ENCODE measurements at places on chromosomes 6 and 20. TPM values are rescaled to one million over a fixed set of nuclear protein-coding genes. Genes with fewer than 3 reads are reported as not detected.

BPIFA3 gene
- total RNA-seq: not detected

GRIK2 gene
- 0.47 TPM for total RNA-seq

KPNA5 gene
- 11.2 TPM for total RNA-seq

CPXM1 gene
- 0.62 TPM for total RNA-seq

PNISR gene
- total RNA-seq: 44.8 TPM

DLGAP4 gene
- total RNA-seq: 72.5 TPM

- H3K27me3 ChIP-seq: no peaks in the 10 kb centered on the region
- H3K36me3 ChIP-seq: no peaks in the 10 kb centered on the region
- no peak overlapping the region for H3K27ac ChIP-seq
- no peak overlapping the region for H3K4me3 ChIP-seq
- DNase-seq: no peak
- H3K4me1 ChIP-seq: peaks cover 21% of the 10 kb centered on the region
These were observed 73.1 kb upstream of the ISM1 start for GRCh38 chr20:13147971-13148370.

- H3K4me1 ChIP-seq: peaks cover 10% of the 10 kb centered on the region
- H3K36me3 ChIP-seq: peaks cover 51% of the 10 kb centered on the region
- H3K27me3 ChIP-seq: no peaks in the 10 kb centered on the region
- peak overlapping the region; percentile 7 for H3K27ac ChIP-seq
These were observed 2.8 kb downstream of the FAM8A1 start for GRCh38 chr6:17602888-17603287.

DNA sequence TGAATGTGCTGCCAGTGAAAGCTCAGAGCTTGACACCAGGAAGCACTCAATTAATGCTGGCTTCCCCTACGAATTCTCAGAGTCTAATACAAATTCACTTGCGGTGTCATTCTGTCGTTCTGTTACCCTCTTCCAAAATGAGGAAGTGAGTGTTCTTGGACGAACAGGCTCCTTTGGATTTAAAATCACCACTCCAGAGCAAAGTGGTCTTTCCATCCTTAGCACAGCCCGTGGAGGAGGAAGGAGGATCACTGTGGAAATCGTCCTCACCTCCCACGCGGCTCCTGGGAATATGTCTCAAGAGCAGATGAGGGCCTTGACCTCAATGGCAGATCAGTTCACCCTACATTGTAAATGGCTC lies 41.7 kb downstream of the RIOK1 start:
- H3K27ac ChIP-seq: no peak overlapping the region
- H3K36me3 ChIP-seq: no peaks in the 10 kb centered on the region
- DNase-seq: no peak

DNA sequence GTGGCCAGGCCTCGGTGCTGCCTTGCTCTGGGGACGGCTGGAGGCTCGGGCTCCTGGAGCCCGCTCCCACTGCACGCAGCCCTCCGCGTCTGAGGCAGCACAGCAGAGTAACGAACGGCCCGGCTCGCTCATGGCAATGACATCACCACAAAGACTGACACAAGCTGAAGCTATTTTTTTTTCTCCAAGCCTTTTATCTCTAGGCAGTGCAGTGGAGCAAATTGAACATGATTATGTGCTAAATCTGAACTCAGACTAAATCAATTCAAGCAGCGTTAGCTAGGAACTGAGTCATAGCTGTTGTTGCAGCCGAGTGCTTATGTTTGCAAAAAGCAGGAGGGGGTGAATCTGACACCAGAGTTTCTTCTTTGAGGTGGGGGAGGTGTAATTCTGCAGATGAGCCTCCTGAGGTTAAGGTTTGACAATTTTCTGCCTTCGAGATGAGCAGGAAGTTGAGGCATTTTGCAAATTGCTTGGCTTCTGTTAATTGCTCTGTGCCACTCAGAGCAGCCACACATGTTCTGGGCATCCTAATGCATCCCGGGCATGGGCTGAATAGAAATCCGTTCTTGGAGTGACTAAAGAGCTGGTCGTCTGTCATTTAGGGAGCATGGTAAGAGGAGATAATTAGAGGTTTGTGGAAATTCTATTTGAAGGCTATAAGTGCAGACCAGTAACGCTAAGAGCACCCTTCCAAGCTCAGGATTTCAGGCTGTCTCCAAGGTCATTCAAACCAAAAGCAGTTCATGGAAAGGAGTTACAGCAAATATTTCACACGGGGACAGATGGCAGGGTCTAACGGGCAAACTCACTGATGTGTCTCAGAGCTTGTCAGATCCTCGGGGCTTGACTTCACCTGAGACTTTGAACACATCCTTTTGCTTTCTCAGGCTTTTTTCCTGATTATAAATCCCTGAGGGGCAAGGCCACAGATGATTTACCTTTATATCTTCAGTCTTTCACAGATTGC lies 155.1 kb upstream of the ENPP5 start:
- H3K36me3 ChIP-seq: no peaks in the 10 kb centered on the region
- H3K27ac ChIP-seq: no peak overlapping the region
- no peaks in the 10 kb centered on the region for H3K27me3 ChIP-seq
- no peak for DNase-seq

DNA sequence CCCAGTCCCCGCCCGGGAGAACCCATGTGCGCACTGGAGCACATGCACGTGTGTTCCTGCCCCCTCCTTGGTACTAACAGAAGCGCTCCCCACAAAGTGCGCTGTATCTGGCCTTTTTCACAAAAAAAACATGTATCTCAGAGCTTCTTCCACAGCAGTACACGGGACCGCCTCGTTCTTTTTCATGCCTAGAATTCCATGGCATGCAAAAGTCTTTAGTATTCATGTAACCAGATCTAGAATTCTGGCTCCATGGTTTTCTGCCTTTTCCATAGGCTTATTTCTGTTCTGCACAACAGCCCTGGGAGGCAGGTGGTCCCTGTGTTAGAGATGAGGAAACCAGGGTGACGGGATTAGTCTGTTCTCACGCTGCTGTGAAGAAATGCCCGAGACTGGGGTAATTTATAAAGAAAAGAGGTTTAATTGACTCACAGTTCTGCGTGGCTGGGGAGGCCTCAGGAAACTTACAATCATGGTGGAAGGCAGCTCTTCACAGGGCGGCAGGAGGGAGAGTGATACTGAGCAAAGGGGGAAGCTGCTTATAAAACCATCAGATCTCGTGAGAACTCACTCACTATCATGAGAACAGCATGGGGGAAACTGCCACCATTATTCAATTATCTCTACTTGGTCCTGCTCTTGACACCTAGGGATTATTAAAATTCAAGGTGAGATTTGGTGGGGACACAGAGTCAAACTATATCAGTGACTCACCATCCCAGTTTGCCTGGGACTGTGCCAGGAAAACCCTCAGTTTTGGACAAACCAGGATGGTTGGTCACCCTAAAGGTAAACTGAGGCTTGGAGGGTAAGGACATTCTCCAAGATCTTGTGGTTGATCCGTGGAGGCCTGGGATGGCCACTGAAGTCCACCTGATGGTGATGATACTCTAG lies 41.0 kb downstream of the C20orf203 start:
- no peak overlapping the region for H3K27ac ChIP-seq
- H3K4me3 ChIP-seq: no peak overlapping the region
- no peaks in the 10 kb centered on the region for H3K36me3 ChIP-seq
- H3K27me3 ChIP-seq: no peaks in the 10 kb centered on the region
- peaks cover 3% of the 10 kb centered on the region for H3K4me1 ChIP-seq

GRCh38 chr6:106563614-106564013 lies 65.7 kb downstream of the RTN4IP1 start:
- H3K4me3 ChIP-seq: no peak overlapping the region
- no peaks in the 10 kb centered on the region for H3K27me3 ChIP-seq
- DNase-seq: no peak

DNA sequence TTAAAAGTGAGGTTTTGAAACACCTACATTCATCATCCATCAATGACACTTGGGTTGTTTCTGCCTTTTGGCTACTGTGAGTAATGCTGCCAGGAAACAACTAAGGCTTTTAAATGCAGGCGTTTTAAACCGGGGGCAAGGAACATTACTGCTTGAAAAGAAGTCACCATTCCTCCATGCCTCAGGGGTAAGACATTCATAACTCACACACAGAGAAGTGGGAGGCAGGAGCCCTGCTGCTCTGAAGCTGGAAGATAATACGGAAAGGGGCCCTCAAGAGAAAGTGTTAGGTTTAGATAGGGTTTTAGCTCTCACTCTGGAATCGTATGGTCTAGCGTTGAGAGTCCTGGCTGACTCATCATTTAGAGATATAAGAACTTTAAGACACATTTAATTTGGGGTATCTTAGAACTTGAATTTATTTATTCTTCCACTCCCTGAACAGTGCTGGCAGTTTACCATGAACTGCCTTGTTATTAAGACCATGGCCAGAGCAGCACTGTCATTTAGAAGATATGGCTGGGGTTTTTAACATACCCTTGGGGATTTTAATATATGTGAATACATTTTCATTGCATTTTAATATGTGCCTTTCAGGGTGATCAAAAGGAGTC lies 1.8 kb downstream of the TUBB1 start:
- H3K4me1 ChIP-seq: no peaks in the 10 kb centered on the region
- peaks cover 6% of the 10 kb centered on the region for H3K36me3 ChIP-seq
- no peak for DNase-seq

GRCh38 chr6:114431641-114432040 lies 88.8 kb upstream of the HS3ST5 start:
- no peak overlapping the region for H3K27ac ChIP-seq
- H3K4me1 ChIP-seq: no peaks in the 10 kb centered on the region
- no peak overlapping the region for H3K4me3 ChIP-seq
- no peak for DNase-seq
- no peaks in the 10 kb centered on the region for H3K27me3 ChIP-seq
